ENCODE measurements at places on chromosomes 3 and 15.

GRCh38 chr3:149610351-149611105 is 47.3 kb downstream of the WWTR1 start:
- DNase-seq, result no peak

GRCh38 chr3:169493521-169494141 is 169.9 kb downstream of the MECOM start:
- no peak for DNase-seq

DNA sequence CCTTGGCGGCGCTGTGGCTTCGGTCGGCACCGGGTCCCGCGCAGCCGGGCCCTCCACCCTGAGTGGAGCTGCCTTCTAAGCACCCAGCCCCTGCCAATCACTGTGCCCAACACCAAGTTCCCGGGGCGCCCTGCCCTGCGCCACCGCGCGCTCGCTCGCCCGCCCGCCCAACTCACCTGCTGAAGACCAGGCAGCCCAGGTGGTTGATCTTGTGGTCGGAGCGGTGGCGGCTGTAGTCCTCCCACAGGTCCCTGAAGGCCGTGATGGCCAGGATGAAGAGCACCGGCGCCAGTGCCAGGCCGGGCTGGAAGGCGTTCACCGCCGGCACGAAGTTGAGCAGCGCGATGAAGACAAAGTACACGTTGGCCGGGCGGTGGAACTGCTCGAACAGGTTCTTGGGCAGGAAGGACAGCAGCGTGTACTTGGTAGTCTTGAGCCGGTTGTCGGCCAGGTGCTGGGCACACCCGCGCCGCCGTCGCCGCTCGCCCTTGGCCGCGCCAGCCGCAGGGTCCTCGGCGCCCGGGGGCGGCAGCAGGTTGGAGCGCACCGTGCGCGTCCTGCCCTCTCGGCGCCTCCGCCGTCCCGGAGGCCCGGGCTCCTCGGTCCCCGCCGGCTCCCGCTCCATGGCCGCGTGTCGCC is 536 bp downstream of the ATP10A start:
- DNase-seq, result no peak

GRCh38 chr3:43120937-43121336 is 15.1 kb upstream of the POMGNT2 start:
- DNase-seq, result no peak

DNA sequence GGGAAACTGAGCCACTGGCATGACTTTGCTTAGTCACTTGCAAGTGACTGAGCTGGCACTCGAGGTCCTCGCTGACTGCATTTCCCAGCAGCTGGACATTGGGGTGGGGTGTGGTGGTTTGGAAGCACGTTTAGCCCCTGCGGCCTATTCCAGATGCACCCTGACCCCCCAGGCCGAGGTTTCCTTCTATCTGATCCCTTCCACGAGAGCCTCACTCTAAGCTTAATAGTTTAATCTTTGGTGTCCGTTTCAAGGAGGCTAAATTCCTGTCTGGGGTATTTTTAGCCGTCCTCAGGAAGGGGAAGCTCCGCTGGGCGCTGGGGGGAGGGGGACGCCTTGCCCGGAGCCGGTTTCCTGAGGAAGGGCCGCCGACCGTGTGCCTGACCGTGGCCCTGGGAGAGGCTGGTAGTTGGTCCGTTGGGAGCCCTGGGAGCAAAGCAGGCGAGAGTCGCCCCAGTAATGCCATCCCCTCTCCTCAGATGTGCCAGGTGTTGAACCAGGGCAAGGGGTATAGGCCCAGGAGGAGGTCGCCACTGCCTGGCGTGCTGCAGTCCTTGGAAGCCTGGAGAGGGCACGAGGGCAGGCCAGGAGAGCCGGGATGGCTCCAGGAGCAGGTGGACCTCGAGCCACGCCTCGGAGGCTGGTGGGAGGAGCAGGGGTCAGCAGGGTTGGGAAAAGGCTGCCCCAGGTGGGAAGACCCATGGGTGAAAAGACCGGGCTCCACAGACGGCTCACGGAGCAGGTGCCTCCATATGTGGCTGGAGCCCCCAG is 37.2 kb downstream of the IDH2 start:
- no peak for DNase-seq

- DNase-seq, result no peak
Observed at GRCh38 chr3:11724615-11725339, 81.1 kb upstream of the VGLL4 start.

- no peak for DNase-seq
Observed at GRCh38 chr3:66577426-66578203, 76.8 kb upstream of the LRIG1 start.

DNA sequence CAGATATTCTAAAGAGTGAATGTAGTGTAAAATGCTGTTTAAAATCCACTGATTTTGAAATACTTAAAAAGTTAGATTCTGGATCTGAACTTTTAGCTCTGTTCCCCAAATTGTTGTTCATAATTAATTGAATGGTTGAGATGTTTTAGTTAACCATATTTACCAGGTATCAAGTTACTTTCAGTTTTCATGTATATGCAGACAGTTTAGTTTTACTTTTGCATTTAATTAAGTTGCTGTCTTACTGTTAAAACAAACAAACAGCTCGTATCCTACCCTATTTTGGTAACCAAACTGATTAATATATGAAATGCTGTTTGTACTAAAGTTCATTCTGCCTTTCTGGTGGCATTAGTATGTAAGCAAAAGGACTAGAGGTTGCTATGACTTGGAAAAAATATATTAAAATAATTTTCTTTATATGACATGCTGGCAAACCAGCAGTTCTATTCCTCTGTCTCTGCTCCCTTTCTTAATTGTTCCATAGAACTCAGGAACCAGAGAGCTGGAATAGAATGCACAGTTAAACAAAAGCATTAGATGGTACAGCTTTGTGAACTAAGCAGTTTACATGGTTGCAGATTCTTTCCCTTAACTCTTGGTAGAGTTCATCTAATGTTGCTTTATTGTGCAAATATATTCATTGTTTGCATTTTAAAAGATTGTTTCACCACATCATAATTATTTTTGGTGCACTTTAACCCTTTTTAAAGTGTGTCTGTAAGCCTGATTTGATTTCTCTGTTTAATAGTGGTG is 39.5 kb upstream of the SCAANT1 start:
- no peak for DNase-seq

- DNase-seq, result no peak
Observed at GRCh38 chr15:88686166-88686565, 47.4 kb downstream of the ISG20 start.

DNA sequence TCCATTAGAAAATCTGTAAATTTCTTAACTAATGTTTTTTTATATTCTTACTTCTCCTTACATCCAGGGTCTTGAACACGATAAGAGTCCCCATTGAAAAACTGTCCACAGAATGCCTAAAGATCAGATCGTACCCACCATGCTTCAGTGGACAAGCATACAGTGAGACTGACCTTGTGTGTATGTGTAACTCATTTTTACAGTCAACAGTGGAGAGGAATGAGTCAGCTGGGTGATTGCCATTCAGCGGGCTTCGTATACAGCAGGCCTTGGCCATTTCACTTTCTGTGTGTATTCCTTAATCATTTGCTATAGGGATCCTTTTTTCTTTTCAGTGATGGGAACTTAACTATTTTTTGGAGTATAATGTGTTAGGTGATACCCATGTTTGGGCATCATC is 10.6 kb downstream of the PARP14 start:
- no peak for DNase-seq

GRCh38 chr3:111782447-111782782 is 76.7 kb upstream of the PHLDB2 start:
- no peak for DNase-seq

- DNase-seq, result no peak
Observed at GRCh38 chr15:42152921-42153698, 3.3 kb downstream of the PLA2G4F start.

DNA sequence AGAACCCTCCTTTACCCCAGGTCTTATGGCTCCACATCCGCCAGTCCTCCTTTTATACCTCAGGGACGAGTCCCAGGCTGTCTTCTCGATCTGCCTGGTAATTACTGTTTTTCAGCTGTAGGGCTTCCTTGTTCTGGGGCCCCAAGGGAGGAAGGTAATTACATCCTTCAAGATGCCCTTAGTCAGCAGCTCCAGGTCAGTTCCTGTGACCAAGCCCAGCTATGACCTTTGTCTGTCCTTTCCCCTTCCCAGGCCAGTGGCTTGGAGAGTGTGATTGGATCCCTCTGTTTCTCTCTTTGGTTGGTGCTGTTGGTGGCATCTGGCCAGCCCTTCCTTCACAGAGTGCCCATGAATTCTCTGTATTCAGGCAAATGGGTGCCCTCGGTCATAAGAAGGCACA is 92.6 kb downstream of the AAGAB start:
- DNase-seq, result no peak

GRCh38 chr3:117217355-117217754 is 507.8 kb downstream of the TUSC7 start:
- DNase-seq, result no peak

GRCh38 chr15:91783008-91783407 is 70.5 kb upstream of the SLCO3A1 start:
- no peak for DNase-seq

- no peak for DNase-seq
Observed at GRCh38 chr15:63296195-63296594, 18.8 kb downstream of the APH1B start.

GRCh38 chr3:65938676-65939075 is 100.0 kb downstream of the MAGI1 start:
- DNase-seq, result no peak

GRCh38 chr15:90902840-90903732 is at the start of gene MAN2A2:
Gene MAN2A2, plus strand, starts transcription at chr15:90903302. Its CDS starts 906 bp downstream, at chr15:90904208.
- DNase-seq, result peak; percentile 49

DNA sequence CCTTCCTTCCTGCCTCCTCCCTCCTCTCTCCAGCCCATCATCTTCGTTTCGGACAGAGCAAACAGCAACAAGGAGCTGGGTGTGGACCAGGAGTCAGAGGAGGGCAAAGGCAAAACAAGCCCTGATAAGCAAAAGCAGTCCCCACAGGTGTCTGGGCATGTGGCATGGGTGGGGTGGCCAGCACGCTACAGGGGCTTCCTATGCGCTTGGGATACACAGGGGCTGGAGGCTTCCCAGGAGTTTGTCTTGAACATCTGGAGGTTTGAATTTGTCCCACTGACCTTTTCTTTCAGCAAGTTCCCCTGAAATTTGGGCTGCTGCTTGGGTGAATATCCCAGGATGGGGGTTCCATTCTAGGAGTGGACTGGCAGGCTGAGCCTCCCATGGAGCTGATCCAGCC is 48.9 kb downstream of the CAPN3 start:
- no peak for DNase-seq

DNA sequence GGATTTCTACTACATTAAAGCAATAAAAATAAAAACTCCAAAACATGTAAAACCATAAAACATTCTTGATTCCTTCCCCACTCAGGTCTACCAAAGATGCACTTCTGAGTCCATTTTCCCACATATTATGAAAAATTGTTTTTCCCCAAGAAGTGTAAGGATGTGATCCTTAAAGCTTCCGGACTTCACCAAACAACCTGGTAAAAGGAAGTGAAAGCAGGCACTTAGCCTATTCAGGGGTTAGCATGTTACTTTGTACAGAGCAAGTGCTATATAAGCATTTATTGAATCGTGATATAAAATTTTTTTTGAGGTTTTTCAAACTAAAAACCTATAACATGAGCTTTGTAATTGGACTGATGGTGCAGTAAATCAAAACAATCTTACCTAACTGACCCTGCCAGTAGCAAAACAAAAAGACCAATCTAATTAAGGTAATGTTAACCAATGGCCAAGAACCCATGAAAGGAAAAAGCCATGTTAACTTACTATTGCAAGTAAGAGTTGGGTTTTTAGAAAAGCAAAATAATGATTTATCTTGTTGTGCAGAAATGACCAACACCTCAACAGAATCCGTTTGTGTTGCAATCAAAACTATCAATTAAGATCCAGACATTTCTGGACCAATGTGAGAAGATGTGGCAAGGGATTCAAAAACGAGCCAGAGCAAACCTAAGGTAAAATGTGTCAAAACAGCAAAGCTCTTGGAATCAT is 1.8 kb downstream of the SETD2 start:
- DNase-seq, result no peak

Measured in uterus (tissue), 4 donors.